ENCODE measurements at places on chromosomes 3 and 15. TPM values are rescaled to one million over a fixed set of nuclear protein-coding genes. Genes with fewer than 3 reads are reported as not detected.

The ARMC8 gene
- 43.9 TPM for polyA plus RNA-seq

The FBXW12 gene
- not detected for polyA plus RNA-seq

The LSMEM2 gene
- not detected for polyA plus RNA-seq

- H3K36me3 ChIP-seq: no peaks in the 10 kb centered on the region
- no peak overlapping the region for H3K4me3 ChIP-seq
- DNase-seq: peak; percentile 55
- H3K27me3 ChIP-seq: no peaks in the 10 kb centered on the region
Observed at GRCh38 chr3:44045476-44046275, 196.0 kb upstream of the TOPAZ1 start.

GRCh38 chr3:53122933-53123305 is 7.3 kb downstream of the RFT1 start:
- H3K4me3 ChIP-seq: no peak overlapping the region
- peaks cover 27% of the 10 kb centered on the region for H3K4me1 ChIP-seq
- H3K27me3 ChIP-seq: no peaks in the 10 kb centered on the region
- peak overlapping the region; percentile 84 for H3K27ac ChIP-seq
- peak; percentile 84 for DNase-seq

DNA sequence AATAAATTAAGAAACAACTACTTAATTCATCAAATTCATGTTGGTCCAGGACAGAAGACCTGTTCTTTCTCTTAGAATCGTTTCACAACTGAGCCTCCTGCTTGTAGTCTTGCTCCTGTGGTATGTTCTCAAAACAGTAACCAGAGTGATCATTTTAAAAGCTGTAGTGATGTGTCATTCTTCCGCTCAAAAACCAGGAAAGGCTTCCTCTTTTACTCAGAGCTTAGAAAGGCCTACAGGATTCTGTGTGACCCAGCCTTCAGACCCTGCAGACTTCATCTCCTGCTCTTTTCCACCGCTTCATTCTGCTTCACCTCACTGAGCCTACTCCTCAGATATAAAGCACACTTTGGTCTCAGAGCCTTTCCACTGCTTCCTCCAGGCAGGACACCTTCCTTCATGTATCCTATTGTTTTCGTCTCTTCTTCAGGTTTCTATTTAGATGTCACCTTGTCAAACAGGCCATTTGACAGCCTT is 22.7 kb downstream of the ST6GAL1 start:
- DNase-seq: peak; percentile 70
- peaks cover 5% of the 10 kb centered on the region for H3K36me3 ChIP-seq
- no peaks in the 10 kb centered on the region for H3K27me3 ChIP-seq

Measured in CD14-positive monocyte (primary cell).